ENCODE measurements at places on chromosomes 16 and 17.
A peak's percentile ranks its signal among the peaks of the same experiment; 100 is the strongest.

GRCh38 chr16:50659806-50660205 is 21.3 kb downstream of the SNX20 start:
- no peak for DNase-seq

GRCh38 chr17:1802429-1802828 is 27.3 kb downstream of the SMYD4 start:
- DNase-seq = no peak

DNA sequence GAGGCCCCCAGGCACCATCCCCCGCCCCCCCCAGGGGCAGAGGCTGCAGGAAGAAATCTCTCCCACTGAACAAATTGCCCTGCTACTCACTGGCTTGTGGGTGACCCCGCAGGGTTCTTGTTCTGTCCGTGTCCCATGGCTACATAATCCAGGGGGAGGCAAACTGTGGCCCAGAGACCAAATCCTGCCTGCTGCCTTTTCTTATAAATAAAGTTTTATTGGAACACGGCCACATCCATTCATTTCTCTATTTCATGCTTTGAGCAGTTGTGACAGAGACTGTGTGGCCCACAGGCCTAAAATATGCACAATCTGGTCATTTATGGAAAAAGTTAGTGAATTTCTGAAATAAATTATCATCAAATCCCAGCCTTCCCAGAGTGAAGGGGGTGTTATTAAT is 38.2 kb downstream of the ABCC6 start:
- DNase-seq = no peak

GRCh38 chr17:64718058-64718457 is 56.0 kb upstream of the SMURF2 start:
- no peak for DNase-seq

- no peak for DNase-seq
Measured at GRCh38 chr16:53129281-53130158, 74.7 kb downstream of the CHD9 start.

GRCh38 chr17:50770346-50770745 is 3.0 kb upstream of the ANKRD40CL start:
- no peak for DNase-seq

- no peak for DNase-seq
Measured at GRCh38 chr16:6132121-6132520, 1034.5 kb upstream of the EEF2KMT start.

- DNase-seq = peak; percentile 26
Measured at GRCh38 chr17:44557651-44558285, 484 bp downstream of the FZD2 start.

GRCh38 chr17:51385208-51385607 is 124.9 kb downstream of the UTP18 start:
- no peak for DNase-seq

- DNase-seq = peak; percentile 68
Measured at GRCh38 chr16:87698676-87699199, 67.0 kb downstream of the KLHDC4 start.

DNA sequence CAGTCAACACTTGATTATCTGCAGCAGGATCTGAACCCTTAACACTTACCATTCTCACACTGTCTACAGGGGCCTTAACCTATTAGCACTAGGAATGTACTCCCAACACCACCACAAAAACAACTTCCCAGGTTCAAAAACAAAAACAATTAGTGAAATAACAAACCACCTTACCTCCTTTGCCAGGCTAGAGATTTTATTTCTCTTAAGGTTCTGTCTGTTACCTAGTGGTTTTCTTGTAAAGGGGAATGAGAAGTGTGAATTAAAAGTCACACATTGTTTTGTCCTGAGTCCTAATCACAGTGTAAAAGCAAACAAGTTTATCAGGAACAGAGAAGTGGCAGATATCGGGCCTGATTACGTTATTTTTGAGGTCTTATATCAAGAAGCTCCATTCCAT is 9.7 kb downstream of the SMARCE1 start:
- no peak for DNase-seq

DNA sequence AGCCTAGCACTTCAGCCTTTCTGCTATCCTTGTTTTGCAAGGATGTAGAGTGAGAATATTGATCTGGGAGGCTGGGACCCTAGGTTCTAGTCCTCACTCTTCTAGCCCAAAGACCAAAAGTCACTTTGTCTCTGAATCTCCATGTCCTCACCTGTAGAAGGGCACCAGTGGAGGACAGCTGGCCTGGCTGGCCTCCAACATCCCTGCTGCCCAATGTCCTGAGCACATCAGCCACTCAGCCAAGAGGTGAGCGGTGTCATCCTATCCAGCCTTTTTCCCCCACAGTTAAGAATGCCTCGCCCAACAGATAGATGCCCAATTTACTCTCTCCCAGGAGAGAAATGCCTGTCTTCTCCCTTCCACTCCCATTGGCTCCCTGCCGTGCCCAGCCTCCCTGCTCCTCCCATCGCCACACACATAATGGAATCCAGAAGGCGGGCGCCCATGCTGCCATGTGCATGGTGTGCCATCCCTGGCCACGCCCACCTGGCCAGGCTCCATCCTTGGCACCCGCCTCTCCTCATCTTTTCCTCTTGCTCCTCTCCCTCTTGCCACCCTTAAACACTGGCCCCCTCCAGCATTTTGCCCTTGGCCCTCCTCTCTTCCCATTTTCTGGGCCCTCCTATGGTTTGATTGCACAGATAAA is 157.3 kb upstream of the SDK2 start:
- DNase-seq = no peak

GRCh38 chr16:16163571-16163970 is 59.7 kb downstream of the ABCC6 start:
- no peak for DNase-seq

DNA sequence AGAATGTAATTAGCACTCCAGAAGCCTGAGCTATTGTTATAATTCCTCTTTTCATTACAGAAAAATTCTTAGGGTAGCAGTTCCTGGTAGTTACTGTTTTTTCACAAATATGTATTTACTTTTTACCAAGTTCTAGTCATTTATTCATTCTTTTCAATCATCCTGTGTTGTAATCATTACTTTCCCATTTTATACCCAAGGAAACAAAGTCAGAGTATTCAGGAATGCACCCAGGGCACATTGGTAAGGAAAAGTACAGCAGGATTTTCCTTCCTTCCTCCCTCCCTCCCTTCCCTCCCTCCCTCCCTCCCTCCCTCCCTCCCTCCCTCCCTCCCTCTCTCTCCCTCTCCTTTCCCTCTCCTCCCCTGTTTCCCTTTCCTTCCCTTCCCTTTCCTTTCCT is 115.9 kb upstream of the RBFOX1 start:
- no peak for DNase-seq

- DNase-seq = no peak
Measured at GRCh38 chr17:81019563-81020442, 15.1 kb upstream of the BAIAP2 start.

- no peak for DNase-seq
Measured at GRCh38 chr17:9185142-9185541, 163.8 kb downstream of the NTN1 start.

DNA sequence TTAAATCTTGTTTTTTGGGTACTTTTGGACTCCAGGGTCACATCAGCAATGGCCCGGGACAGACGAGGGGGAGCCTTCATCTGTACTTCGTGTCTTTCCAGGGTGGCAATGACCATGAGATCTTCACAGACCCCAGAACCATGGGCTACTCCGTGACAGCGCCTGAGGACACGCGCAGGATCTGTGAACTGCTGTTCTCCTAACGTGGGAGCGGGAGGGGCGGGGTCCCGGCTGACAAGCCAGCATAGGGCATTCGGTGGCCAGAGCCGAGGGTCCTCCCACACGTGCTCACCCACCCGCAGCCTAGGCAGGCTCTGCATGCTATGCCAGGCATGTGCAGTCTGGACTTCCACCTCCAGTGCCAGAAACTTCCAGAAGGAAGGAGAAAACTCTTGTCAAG is 21.2 kb downstream of the CARHSP1 start:
- no peak for DNase-seq

- no peak for DNase-seq
Measured at GRCh38 chr16:89133457-89134127, 38.0 kb upstream of the CDH15 start.

GRCh38 chr16:51144203-51144602 is 6.9 kb downstream of the SALL1 start:
- no peak for DNase-seq

- no peak for DNase-seq
Measured at GRCh38 chr17:9036336-9036735, 15.0 kb downstream of the NTN1 start.

GRCh38 chr17:1683459-1683858 is 1.2 kb downstream of the PRPF8 start:
- DNase-seq = no peak

GRCh38 chr16:86755571-86756006 is 177.2 kb downstream of the FOXL1 start:
- DNase-seq = no peak

GRCh38 chr16:53775821-53776431 is 72.0 kb downstream of the FTO start:
- DNase-seq = no peak

DNA sequence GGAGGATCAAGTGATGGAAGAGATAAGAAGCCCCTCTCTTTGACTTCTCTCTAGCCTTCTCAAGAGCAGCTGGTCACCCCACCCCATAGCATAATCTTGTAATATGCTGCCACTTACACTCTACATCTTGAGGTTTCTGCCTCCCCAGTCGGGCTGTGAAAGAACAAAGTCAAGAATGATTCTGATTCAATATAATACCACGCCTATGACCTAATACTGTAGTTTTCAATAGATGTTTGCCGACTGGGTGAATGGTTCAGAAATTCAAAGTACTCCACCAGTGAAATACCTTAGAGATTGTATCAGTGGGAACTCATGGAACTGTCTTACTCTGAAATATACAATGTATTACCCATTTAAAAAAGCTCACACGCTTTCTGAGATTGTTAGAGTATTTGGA is 93.0 kb upstream of the ZFHX3 start:
- DNase-seq = no peak

DNA sequence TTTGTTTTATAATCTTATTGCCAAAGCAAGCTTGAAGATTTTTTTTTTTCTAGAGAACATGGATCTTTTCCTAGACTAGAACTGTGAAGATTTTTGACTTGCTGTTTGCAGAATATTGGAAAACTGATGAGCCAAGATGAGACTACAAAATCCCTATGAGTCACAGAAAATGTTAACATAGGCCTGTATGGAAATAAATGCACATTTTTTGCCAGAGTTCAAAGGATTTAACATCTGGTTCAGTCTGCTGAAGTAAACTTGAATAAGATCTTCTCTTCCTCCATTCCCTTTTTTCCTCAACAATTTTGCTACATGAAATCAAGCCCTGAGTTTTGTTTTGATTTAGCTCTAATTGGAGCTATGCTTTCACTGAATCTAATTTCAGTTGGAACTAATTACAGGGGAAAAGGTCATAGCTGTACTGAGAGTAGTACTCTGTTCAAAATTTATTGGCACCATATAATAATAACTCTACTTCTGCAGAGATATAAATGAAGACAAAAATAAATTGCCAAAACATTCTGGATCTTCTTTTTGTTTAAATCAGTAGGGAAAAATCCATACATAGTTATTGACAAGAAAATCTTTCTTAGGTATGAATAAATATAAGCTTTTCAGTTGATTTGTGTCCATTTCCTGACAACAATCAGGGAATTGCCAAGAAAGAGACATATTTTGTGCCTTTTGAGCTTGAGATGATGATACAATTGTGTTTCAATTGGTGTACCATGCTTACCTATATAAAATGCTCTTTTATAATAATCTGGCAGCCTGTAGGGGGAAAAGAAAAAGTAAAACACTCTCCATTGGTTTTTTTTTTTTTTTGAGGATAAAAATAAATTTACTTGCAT is 387.5 kb upstream of the GOT2 start:
- no peak for DNase-seq

DNA sequence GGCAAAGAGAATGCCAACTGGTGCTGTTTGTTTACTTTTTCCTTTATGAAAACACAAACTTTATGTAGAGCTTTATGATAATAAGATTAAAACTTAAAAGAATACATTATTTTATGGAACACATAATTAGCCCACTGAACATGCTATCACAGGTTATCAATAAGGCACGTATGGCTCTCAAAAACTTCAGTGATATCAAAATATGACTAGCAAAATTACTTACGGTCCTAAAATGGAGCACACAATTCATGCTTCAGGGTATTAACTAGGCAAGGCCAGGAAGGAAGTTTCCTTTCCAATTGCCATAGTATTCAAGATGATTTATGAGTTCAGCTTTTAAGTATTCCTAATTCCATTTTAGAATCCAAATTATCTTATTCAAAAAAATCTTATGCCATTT is 3.6 kb downstream of the RNF43 start:
- no peak for DNase-seq

DNA sequence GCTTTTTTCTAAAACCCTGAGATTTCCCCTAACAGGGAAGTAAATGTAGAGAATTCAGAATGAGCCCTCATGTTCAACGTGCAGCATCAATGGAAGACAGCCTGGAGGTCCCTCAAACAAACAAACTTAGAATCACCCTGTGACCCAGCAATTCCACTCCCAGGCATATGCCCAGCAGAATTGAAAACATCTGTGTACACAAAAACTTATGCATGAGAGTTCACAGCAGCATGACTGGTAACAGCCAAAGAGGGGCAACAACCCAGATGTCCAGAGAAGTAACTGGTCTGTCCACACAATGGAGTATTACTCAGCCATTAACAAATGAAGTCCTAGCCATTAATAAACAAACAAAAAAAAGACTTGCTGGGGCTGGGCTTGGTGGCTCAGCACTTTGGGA is 252.7 kb downstream of the PARN start:
- no peak for DNase-seq

GRCh38 chr16:55613613-55614335 is 42.0 kb upstream of the SLC6A2 start:
- no peak for DNase-seq

- peak; percentile 93 for DNase-seq
Measured at GRCh38 chr16:70737377-70738082, 51.7 kb upstream of the MTSS2 start.

DNA sequence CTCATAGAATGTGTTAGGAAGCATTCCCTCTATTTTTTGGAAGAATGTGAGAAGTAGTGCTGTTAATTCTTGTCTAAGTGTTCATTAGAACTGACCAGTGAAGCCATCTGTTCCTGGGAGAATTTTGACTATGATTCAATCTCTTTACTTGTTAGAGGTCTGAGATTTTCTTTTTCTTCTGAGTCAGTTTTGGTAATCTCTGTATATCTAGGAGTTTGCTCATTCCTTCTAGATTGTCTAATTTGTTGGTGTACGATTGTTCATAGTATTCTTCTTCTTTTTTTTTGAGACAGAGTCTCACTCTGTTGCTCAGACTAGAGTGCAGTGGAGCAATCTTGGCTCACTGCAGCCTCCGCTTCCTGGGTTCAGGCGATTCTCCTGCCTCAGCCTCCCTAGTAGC is 20.4 kb downstream of the NFATC3 start:
- DNase-seq = no peak

GRCh38 chr17:28737770-28738679 is 5.8 kb upstream of the TRAF4 start:
- peak; percentile 75 for DNase-seq

Data from GM19239 (cell line).